Stimulated activated CD4-positive, alpha-beta T cell treated with anti-CD3 and anti-CD28 coated beads, Interleukin-1b, Interleukin-23, amount 100 ng/mL, for 1 hour (primary cell): ENCODE measurements at places on chromosomes 4 and X.
A peak's percentile ranks its signal among the peaks of the same experiment; 100 is the strongest.

GRCh38 chr4:154416190-154416547, 75.4 kb downstream of the DCHS2 start:
- DNase-seq: no peak

- no peak for DNase-seq
These were observed 16.7 kb downstream of the LETM1 start for GRCh38 chr4:1839282-1839681.

- DNase-seq: no peak
These were observed 21.1 kb upstream of the SORBS2 start for GRCh38 chr4:185833055-185833598.

DNA sequence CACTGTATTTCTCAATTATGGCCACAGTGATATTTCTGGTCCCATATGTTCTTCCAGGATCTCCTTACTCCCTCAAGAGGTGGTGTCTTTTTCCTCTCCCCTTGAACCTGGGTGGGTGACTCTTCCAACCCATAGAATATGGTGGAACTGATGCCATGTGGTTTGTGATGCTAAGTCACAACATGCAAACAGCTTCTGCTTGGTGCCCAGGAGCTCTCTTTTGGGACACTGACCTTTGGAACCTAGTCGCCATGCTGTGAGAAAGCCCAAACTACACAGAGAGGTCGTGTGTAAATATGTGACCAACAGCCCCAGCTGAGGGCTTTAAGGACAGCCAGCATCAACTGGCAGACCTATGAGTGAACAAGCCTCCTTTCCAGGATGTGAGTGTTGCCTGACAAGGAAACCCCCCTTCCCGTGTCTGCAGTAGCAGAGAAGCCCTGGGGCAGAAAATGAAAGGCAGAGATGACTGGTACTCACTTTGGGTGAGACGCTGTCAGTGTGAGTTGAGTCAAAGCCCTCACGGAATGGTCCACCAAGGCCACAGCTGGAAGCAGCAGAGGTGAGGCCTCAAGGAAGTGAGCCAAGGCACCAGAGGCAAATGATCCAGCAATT, 223.4 kb downstream of the BCOR start:
- DNase-seq: no peak

DNA sequence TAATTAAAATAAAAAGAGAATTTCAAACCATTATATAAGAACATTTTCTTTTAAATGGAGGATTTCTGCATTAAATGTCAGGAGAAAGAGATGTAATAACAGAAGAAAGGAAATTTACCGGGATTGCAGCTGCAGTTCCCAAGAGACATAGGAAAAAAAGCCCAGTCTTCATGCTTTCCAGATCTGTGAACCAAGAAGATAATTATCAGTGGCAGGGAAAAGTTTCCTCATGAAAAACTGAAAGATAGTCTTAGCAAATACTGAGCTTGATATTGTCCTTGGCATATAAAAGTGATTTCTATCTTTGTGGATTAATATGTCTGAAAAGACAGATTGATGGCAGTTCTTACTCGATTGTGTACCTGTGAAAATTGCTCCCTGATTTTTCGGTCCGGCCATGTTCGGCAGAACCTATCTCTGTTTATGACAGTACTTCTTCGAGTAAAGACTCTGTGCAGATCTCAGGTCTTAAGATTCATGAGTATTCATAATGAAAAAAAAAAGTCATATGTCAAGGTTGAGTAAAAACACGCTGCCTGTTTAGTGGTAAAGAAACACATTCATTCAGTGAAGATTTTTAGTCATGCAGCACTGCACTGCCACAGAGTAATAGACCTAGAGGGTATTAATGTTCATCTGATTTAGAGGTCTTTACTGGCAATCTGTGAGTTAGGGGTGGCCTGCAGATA, 29.6 kb downstream of the SPARCL1 start:
- no peak for DNase-seq

DNA sequence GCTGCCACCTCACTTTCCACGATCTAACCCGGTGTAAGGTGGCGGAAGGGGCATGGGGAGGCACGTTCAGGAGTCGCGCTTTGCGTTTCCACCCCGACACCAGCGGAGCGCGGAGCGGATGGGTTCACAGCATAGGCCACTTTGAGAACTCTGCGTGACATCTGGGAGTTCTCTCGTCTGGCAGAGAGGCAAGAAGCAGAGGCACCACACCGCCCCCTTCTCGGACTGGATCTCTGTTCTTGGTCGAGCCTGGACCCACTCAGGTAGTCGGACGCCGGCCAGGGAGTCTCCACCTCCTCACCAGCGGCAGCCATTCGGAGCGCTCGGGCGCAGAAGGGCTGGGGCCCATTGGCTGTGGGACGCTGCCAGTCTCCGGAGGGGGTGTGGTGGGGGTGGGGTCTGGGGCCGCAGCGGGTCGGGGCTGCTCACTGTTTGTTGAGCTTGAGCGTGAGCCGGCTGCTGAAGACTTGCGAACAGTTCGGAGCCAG, at the start of gene DACH2:
DACH2 (plus strand) TSS at position 428 of the 488 bp plus-strand sequence.
- peak; percentile 8 for DNase-seq

- no peak for DNase-seq
These were observed 195.2 kb upstream of the EPHA5 start for GRCh38 chr4:65865489-65865888.

DNA sequence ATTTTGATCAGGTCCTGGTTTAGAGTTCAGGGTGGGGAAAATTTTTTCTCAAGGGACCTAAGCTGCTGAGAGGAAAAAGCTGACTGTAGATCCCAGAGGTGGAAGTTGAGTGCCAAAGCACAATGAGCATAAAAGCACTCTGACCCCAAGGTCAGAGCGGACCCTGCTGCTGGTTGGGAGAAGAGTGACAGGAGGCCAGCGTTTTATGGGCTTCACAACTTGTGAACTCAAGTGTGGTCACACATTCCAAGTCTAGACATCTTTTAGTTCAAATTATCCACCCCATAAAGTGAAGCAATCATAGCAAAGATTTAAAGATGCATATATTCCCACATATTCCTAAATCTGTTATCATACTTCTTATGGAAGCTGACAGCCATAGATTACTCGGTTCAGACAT, 220.3 kb downstream of the CHIC2 start:
- DNase-seq: no peak

DNA sequence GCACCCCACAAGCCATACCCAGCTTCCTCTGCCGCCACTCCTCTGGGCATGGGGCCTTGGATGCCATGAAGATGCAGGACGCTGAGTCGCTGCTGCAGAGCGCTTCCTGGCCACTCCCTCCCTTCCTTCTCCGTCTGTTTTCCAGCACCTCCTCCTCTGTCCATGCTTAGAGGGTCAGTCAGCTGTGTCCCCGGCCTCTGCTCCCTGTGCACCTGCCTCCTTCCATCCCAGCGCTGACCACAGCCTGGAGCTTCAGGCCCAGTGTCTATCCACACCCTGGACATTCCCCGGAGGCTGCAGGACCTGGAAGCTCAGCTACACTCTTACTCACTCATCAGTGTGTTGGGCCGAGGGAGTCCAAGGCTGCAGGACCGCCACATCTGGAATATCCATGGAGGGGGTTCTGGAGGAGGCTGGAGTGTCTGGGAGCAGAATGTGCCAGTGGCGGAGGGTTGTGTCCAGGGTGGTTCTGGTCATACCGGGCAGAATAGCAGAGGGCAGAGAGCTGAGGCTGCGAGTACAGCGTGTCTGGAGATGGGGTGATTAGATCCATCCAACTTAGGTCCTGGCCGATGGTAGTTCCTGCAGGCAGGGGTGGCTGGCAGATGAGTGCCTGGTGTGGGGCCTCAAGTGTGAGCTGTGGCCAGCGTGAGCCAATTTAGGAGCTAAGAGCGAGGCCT, 58.6 kb upstream of the ADRA2C start:
- no peak for DNase-seq

DNA sequence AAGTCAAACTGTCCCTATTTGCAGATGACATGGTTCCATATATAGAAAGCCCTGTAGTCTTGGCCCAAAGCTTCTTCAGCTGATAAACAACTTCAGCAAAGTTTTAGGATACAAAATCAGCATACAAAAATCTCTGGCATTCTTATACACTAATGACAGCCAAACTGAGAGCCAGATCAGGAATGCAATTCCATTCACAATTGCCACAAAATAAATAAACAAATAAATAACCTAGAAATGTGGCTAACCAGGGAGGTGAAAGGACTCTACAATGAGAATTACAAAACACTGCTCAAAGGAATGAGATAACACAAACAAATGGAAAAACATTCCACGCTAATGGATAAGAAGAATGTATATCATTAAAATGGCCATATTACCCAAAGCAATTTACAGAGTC, 52.9 kb upstream of the CXCL8 start:
- no peak for DNase-seq

DNA sequence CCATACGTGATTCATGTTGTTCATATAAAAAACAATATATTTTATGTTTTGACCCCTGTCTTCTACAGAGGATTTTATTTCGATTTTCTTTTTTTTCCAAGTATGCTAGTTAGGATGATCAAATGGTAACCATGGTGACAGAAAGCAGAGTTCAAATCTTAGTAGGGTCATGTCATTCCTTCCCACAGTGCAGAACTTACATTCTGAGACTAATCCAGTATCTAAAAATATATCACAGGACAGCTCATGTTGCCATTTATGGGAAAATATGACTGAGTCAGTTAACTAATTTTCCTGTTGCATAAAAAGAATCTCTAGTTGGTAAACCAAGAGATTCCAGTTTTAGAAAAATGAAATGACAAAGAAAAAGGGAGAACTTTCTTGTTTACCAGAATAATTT, 209.5 kb downstream of the PARM1 start:
- no peak for DNase-seq

DNA sequence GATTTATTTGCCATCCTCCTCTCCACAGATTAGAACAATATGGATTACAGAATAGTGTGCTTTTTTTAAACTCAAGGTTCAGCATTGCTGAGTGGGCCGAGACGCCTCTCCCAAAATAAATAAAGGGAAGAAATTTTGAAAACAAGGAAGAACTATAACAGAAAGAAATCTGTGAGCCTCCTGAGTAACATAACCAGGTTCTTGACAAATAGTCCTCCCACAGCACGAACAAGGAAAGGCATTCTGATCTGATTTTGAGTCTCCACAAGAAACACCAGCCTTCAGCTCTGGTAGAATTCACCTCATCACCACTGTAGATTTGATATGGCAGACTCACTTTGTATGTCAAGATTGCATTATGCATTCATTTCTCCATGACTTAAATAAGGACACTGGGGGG, 173.6 kb downstream of the HHIP start:
- no peak for DNase-seq

DNA sequence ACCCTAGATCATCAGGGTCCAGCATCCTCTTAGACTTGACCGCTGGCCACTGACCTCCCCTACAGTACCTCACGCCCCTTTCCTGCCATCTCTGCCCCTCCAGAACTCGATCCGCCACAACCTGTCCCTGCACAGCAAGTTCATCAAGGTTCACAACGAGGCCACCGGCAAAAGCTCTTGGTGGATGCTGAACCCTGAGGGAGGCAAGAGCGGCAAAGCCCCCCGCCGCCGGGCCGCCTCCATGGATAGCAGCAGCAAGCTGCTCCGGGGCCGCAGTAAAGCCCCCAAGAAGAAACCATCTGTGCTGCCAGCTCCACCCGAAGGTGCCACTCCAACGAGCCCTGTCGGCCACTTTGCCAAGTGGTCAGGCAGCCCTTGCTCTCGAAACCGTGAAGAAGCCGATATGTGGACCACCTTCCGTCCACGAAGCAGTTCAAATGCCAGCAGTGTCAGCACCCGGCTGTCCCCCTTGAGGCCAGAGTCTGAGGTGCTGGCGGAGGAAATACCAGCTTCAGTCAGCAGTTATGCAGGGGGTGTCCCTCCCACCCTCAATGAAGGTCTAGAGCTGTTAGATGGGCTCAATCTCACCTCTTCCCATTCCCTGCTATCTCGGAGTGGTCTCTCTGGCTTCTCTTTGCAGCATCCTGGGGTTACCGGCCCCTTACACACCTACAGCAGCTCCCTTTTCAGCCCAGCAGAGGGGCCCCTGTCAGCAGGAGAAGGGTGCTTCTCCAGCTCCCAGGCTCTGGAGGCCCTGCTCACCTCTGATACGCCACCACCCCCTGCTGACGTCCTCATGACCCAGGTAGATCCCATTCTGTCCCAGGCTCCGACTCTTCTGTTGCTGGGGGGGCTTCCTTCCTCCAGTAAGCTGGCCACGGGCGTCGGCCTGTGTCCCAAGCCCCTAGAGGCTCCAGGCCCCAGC, 5.2 kb downstream of the FOXO4 start:
- DNase-seq: no peak

DNA sequence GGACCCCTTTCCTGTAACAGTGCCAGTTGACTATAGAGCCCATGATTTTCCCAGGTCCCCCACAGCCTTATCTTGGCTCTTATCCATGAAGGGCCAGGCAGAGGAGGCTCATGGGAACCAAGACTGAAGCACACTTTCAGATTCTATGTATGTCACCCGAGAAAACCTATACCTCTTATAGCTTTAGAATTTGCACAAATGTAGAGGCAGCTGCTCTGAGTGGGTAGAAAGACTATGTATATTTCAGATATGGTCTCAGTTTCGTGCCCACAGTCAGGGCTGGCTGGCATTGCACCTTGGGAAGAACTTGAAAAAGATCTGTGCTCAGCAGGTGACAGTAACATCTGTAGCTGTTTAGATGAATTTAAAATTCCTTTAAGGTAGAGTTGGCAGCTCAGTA, 8.3 kb upstream of the LNX1 start:
- DNase-seq: no peak

- no peak for DNase-seq
These were observed 134.5 kb downstream of the BTC start for GRCh38 chr4:74659576-74660411.

GRCh38 chr4:138555584-138555983, 313.4 kb upstream of the SLC7A11 start:
- DNase-seq: no peak

DNA sequence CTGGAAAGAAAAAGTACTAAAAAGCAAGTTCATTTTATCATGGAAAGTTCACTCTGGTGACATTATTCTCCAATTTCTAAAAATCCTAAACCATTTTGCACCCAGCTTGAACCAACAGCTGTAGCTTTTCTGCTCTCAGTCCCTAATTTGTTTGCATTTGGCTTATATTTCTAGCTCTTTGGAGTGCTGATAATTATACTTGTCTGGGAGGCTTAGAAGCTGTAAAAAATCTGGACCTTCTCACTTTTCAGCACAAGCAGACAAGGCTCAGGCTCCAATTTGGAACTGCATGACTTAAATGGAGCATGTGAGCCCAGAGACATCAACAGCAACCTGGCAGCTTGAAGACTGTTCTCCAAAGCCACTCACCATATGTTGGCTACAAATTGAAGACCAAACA, 170.9 kb upstream of the PCDH18 start:
- DNase-seq: no peak

GRCh38 chr4:16043642-16044498, 40.0 kb downstream of the PROM1 start:
- DNase-seq: no peak

DNA sequence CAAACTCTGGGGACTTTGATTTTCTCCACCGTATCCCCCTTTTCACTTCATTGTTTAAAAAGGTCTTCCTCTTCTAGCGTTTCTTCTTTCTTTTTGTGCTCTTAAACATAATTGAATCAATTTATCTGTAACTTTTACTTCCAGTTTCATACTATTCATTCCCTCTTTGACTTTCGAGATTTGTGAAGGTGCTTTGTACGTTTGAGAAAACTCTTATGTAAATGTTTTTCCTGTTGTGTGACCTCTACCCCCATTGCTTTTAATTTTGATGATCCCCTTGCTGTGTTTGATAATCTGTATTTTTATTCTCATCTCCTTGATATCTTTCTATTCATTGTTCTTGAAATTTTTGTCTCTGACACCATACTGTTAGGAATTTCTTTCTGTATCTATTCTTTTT, 4.8 kb downstream of the USP38 start:
- no peak for DNase-seq

GRCh38 chrX:104668550-104668949, 102.6 kb downstream of the IL1RAPL2 start:
- DNase-seq: no peak
